ENCODE measurements at places on chromosomes 1 and 21.

GRCh38 chr1:119330466-119331189 is 38.0 kb upstream of the HAO2 start:
- no peak for DNase-seq

DNA sequence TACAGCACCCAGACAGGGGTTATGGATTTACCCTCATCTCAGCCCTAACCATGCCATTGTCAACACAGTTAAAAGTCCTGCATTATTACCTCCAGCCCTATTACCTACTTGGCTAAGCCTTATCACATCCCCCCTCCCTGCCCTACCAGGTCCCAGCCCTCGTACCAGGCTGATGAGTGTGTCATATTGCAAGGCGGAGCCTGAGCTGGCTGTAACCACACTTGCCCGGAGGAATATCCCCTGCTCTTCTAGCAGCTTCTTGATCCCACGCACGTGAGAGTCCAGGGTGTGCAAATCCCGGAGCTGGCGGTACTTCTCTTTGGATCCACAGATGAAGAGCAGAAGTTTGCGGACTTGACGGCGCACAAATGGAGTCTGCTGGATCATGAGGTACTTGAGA is 87.4 kb downstream of the UBR4 start:
- DNase-seq = no peak

DNA sequence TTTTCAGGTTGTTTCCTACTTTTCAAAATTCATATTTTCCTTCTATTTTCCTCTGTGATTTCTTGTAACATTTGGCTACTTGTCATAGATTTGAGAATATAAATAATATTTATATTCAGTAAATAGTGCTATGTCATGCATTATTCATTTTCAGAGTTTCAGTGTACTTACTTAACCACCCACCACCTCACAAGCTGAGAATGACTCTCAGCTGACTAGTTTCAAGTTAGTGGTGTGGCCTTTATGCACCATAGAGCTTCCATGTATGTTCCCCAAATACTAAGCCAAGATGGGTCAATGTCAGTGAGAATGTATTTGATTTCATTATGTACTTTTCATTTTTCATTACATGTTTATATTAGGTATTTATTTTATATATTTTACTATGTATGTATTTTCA is 56.9 kb upstream of the RGS1 start:
- no peak for DNase-seq

DNA sequence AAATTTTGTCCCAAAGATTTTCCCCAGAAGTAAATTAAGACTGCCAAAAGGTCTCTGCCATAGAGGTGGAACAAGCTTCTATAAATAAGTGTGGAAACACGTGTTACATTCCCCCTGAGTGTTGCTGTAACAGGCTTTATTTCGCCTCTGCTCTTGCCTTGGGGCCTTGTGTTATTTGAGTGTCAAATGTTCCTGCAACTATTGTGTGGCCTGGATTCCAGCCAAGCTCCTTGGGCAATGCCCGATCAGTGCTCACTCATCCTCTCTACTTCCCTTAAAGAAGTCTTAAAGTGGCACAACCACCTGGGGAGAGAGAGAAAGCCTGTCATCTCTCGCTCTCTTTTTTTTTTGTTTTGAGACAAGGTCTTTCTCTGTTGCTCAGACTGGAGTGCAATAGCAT is 156.7 kb downstream of the NR5A2 start:
- DNase-seq = peak; percentile 82

Data from fibroblast of skin of back (primary cell).